NCI-H1694 (cell line): ENCODE measurements at places on chromosomes 11 and 22.

DNA sequence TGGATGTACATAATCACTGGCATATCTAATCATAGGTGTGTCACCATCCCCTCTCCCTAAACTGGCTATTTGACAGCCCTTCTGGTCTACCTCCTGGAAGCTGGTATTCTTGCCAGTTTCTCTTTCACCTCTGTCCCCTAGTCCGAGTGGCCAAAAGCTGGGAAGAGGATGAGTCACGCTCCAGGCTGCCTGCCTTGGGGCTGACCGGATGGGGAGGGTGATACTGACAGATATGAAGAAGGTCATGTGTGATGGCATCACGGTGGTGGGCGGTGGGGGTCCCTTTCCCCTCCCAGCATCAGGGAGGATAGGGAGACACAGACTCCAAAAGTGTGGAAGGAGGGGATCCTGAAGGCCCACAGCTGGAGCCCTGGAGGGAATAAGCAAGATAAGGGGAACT is 4.8 kb downstream of the OAF start:
- no peak for DNase-seq

GRCh38 chr11:17651681-17652080 is 67.7 kb upstream of the MYOD1 start:
- no peak for DNase-seq

DNA sequence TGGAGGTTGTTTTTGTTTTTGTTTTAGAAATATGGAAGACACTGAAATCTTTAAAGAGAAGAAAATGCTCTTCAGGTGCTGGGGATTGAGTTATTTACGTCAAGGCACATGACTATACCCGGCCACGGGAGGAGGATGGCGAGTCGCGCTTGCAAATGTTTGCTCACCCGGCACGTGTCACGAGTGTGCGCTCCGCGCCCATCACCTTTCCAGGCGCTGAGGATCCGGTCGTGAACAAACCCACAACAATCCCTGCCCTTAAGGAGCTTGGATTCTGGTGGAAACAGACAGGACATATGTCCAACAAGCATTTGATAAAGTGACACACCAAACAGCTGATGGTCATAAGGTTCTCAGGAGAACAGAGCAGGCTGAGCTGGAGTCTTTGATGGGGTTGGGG is 715.5 kb downstream of the BRD1 start:
- DNase-seq, result no peak

DNA sequence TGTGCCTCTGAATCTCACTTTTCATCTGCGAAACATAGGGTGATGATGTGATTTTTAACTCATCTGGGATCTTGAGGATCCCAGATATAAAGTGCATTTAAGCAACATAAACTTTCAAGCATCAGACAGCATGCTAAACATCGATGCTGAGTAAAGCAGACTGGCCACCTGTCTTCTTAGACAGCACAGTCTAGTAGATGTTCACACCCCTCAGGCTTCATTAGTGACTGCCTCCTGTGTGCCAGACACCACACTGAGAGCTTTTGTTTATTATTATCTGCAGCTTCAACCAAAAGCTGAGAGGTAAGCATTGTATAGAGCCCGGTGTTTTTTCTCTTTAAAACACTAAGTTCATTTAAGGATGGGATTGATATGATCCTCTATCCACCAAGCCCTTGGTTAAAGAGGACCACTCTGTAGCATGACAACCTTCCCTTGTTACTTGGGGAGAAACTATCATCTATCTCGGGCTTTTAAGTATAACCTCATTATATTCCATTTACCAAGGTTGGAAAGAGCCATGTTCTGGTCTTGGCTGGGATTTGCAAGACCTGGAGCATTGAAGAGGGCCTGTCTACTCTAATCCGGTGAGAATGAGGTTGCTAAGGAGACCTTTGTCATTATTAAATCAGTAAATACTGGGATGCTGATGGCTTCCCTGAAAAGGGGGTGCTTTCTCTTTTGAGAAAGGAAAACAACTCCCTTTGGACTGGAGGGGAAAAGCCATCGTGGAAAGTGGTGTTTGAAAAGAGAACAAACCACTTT is 114.2 kb upstream of the SEZ6L start:
- peak; percentile 13 for DNase-seq

GRCh38 chr11:9616858-9617257 is 43.4 kb downstream of the WEE1 start:
- no peak for DNase-seq

- no peak for DNase-seq
These were observed 100.1 kb downstream of the PRR5L start for GRCh38 chr11:36395978-36396736.

DNA sequence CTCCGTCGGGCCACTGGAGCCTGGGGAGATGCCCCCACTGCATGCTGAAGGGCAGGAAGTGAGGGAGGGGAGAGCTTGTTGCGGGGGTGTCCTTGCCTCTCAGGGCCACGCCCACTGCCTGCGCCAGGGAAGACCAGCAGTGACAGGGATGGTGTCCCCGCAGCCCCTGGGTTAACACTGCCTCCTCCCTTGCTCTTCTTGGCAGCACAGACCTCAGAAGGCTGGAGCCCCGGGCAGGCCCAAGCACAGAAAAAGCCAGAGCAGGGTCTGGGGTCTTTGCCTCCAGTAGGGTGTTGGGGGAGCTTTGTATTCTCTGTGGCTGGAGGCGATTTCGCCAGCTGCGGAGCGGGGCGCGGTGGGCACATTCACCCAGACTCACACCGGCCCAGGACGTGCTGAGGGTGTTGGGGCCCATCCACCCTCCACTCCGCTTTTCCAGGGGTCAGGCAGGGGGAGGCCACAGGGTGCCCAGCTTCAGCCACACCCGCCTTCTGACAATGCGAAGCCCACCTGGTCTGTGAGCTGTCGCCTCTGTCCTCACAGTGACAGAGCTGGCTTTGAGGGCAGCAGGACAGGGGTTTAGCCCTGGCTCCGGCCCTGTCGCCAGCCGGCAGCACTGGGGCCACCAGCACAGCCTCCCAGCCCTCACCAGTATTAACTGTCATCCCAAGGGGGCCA is 83.7 kb downstream of the CDKN1C start:
- no peak for DNase-seq

- no peak for DNase-seq
These were observed 1.8 kb downstream of the EWSR1 start for GRCh38 chr22:29269731-29270474.

- no peak for DNase-seq
These were observed 726.6 kb upstream of the ARHGAP42 start for GRCh38 chr11:99960536-99960935.

DNA sequence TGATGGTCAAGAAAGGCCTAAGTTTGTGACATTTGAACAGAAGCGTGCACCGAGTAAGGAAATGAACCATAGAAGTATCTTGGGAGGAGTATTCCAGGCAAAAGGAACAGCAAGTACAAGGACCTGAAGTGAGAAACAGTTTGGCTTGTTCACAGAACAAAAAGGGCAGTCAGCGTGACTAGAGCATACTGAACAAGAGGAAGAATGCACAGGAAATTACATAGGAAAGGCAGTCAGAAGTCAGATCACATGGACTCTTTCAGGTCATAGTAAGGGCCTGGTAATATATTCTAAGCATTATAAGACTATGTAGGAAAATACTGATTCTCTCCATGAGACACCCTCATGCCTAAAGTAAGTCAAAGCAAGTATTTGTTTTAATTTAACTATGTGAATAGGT is 52.3 kb upstream of the GAB2 start:
- no peak for DNase-seq

- no peak for DNase-seq
These were observed 1.6 kb upstream of the SLC17A6 start for GRCh38 chr11:22336587-22336986.
